ENCODE measurements at places on chromosomes 5 and 9. TPM values are rescaled to one million over a fixed set of nuclear protein-coding genes. Genes with fewer than 3 reads are reported as not detected.

DNA sequence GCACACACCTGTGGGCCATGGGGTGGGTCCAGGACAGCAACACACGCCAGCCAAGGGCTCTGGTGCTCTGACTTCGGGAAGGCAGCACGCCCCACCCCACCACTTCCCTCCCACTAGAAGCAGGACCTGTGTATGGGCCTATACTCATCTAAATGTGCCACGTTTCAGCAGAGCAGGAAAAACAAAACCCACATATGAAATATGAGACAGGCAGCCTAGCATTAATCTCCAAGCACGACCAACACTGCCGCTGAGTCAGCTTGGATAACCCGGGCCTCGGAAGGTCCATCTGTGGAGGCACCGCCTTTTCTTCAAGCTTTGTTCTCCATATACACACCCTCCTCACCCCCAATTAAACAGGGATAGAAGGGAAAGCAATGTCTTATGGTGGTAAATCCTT lies 203.1 kb downstream of the ROR2 start:
- no peak for DNase-seq

DNA sequence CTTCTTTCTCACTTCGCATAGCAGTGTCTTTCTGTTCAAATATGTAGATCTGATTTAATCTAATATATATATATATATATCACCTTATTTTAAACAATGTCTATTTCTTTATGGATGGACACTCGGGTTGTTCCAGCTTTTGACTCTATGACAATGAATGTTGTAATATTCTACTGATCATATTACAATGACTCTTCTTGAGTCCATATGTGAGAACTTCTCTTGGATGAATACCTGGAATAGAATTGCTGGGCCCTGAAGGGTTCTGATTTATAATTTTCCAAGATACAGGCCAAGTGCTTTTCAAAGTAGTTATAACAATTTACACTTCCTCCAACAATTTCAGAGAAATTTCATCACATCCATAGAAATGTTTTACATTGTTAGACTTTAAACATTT lies 28.8 kb downstream of the NTRK2 start:
- no peak for DNase-seq

Gene PCDHGA2
- 6.2 TPM for total RNA-seq

- no peak for DNase-seq
Observed at GRCh38 chr9:76650692-76651091, 113.5 kb upstream of the PCA3 start.

- no peak for DNase-seq
Observed at GRCh38 chr9:122058709-122059108, 34.4 kb downstream of the TTLL11 start.

GRCh38 chr9:124639637-124640036 lies 131.5 kb downstream of the NR6A1 start:
- DNase-seq = no peak

DNA sequence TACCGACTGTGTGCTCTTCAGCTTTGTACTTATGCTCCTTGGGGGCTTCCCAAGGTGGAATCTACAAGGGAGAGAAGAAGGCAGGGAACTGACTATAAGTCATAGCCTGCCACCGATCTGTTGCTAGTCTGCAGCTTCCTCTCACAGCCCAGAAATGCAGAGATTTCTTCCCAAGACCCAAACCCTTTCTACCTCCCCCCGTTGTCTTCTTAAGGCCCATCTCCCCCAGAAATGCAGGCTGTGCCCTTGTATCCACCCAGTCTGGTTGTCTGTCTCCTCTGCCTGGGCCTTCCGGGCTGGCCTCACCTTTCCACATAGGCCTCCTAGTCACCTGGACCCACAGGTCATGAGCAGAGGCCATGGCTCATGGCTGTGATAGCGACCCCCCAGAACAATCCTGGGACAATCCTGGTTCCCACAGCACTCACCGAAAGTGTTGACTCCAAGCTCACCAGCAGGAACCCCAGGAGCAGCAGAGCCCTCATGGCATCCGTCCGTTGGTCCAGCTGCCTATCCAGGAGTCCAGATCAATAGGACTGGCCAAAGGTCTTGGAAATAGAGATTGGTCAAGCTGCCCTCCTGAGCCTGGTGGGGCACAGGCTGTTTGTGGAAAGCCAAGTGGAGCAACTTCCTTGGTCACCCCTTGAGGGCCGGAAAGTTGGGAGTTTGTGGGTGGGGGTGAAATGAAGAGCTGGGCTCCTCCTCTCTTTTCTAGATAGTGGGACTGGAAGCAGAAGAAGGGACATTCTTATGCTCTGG lies at the start of gene F12:
TSS of gene F12 (minus strand) at position 522 of the 759 bp plus-strand sequence. CDS start at position 485, 37 bp downstream.
- DNase-seq = no peak

GRCh38 chr9:135905380-135906258 lies 1.7 kb downstream of the CAMSAP1 start:
- peak; percentile 43 for DNase-seq

- no peak for DNase-seq
Observed at GRCh38 chr9:93270976-93271375, 87.0 kb downstream of the WNK2 start.

DNA sequence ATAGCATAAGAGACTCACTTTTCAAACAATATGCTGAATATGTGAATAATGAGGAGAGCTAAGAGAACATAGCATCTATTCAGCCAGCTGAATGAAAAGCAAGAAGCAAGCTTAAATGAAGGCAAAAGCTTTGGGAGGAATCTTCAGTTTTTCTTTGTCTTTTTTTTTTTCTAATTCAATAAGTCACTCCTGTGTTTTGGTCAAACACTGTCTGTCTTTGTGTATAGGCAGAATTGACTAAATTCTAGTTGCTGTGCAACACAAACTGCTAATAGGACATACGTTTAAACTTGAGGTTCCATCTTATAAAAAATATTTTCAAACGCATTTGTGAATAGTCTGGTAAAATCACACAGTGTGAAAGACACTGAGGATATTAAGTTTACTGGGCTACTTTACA lies 156.9 kb upstream of the KCNN2 start:
- DNase-seq = no peak

DNA sequence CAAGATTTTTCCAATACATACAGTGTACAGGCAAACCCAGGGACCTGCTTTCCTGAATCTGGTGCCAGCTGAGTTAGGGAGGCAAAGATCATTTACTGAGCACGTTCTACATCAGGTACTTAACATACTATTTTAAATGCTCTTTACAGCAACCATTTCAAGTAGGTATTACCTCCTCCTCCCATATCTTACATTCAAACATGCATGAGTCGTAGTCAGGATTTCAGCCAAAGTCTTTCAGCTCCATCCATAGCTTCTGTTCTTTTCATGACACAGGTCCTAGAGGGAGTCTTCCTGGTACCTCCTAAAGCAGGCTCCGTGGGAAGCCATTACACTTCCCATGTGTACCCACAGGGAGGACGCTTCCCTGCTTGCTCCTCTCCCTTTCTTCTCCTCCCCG lies 11.7 kb downstream of the KCNV2 start:
- no peak for DNase-seq

- DNase-seq = peak; percentile 81
Observed at GRCh38 chr5:88883059-88883835, at the start of gene MEF2C. Gene MEF2C (minus strand): TSS chr5:88883184. CDS start chr5:88823788, 59,396 bp downstream.

- DNase-seq = no peak
Observed at GRCh38 chr5:119340597-119341218, 15.1 kb upstream of the TNFAIP8 start.

DNA sequence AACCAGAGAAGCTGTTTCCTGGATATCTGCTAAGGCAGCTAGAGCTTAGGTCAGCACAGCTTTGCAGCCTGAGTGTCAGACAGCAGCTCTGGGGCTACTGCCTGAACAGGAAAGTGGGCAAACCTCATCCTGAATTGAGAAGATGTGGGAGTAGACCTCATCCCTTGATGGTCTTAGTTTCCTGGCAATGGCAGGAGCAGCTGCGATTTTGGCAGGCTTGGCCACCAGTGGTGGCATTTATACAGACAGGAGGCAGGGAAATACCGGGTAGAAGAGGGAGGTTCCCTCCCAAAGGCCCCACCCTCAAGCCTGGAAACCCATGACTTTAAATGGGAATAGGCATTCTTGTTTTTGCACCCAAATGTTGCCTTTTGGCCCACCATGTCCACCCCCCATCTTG lies 69.7 kb downstream of the LIX1 start:
- DNase-seq = no peak

DNA sequence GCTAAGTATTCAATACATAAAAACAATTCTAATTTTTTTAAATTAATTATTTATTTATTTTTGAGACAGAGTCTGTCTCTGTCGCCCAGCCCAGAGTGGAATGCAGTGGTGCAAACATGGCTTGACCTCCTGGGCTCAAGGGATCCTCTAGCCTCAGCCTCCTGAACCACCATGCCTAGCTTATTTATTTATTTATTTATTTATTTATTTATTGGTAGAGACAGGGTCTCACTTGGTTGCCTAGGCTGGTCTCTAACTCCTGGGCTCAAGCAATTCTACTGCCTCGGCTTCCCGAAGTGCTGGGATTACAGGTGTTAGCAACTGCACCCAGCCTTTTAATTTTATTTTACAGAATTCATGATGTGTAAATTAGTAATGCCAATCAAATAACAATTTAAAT lies 33.7 kb upstream of the ZFYVE16 start:
- DNase-seq = no peak

Gene SMIM32
- not detected for total RNA-seq

DNA sequence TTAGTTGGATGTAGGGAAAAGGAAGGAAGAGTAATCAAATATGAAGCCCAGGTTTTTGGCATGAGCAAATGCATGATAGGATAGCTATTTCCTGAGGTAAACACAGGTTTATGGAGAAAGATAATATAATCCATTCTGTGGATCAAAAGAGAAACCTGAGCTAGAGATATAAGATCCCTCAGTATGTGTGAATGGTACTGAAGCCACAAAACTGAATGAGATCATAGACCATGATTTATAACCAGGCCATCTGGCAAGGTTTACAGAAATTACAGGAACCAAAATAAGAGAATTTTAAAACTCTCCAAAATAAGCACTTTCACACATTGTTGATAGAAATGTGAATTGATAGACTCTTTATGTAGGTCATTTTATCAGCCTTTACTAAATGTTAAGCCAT lies 28.7 kb upstream of the ECM2 start:
- no peak for DNase-seq

- no peak for DNase-seq
Observed at GRCh38 chr5:142878638-142879037, 108.5 kb downstream of the ARHGAP26 start.

- no peak for DNase-seq
Observed at GRCh38 chr5:9473624-9474023, 72.3 kb downstream of the SEMA5A start.

DNA sequence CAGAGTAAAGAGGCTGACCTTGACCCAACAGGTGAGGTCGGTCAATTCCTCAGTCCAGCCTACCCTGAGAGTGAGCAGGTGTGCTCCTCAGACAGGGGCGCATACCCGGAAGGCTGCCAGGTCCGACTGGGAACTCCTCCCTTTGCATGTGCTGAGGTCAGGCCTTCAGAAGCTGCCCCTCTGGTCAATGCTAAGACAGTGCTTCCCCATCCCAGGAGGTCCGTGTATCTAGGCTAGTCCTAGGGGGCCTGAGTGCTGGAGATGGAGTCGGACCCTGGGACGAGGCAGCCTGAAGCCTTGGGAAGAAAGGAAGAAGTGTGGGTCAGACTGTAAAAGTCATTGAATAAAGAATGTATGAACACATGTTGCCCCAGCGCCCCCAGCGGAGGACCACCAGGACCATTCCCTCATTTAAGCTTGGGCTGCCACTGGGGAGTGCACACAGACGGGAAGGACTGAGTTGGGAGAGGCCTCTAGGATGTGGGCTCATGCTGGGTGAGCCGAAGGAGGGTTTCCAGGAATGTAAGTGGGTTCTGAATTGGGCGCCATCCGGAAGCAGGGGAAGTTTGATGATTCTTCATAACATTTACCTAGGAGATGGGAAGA lies 41.0 kb upstream of the GFPT2 start:
- DNase-seq = peak; percentile 52

DNA sequence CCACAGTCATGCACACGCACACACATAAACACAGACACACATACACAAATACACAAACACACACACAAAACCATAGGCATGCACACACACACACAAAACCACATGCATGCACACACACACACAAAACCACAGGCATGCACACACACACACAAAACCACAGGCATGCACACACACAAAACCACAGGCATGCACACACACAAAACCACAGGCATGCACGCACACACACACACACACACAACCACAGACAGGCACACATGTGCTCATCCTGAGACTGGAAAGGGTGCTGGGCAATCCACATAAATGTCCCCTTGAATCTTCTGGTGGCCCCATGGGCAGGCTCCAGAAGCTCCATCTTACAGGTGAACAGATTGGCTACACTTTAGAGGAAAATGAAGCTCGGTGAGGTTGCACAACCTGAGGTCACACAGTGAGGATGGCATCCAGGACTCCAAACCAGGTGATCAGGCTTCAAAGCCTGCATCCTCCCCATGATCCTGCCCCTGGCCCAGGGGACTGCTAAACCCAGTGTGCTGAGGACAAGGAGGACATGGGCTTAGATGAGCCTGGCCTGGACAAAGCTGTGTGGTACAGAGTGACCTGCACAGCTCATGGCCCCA lies 144.8 kb downstream of the GADD45G start:
- no peak for DNase-seq

Gene TAF1L
- total RNA-seq = not detected

GRCh38 chr9:134964271-134965055 lies 46.8 kb upstream of the FCN1 start:
- DNase-seq = no peak

DNA sequence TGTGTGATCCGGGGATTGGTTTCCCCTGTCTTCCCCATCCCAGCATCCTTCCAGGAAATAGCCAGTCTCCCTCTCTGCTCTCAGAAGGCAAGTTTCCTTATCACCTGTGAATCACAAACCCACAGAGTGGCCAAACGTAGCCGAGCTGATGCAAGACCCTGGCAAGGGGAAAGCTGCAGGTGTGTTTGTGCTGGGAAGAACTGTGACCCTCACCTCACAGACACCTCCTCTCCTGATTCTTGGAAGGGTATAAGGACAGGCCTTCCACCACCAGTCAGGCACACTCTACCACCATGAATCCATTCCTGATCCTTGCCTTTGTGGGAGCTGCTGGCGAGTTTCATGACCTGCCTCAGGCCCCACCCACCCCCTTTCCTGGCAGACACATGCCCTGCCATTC lies at the start of gene PRSS3:
TSS of gene PRSS3 (plus strand) at position 281 of the 400 bp plus-strand sequence. CDS start at position 294, 13 bp downstream.
- no peak for DNase-seq

GRCh38 chr5:6384856-6385255 lies 6.5 kb upstream of the MED10 start:
- DNase-seq = no peak

Gene SPINK6
- total RNA-seq = not detected

Gene BAAT
- total RNA-seq = not detected

DNA sequence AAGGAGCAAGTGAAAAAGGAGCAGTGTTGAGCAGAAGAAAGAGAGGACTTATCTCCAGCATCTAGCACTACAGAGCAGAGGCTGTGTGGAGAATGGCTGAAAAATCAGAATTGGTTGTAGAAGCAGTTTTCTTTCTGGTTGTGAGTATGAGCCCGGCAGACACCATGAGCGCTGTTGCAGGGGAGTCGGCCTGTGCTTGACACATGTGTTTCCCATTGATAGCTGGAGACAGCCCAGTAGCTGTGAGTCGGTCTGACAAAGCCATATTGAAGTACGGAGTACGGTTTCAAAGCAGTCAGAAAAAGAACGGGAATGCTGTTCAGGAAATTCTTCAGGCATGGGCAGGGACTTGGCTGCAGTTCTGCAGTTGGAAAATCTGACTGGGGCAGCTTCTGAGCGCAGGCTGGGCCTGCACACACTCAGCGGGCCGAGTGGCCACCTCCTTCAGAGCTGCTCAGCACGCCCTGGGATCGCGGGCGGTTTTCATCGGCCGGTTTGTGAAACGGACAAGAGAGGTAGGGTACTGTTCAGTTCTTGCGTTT lies at the start of gene SGCD:
TSS of gene SGCD (plus strand) at position 447 of the 542 bp plus-strand sequence.
- DNase-seq = peak; percentile 84

Gene ADAMTSL2
- total RNA-seq = 1.9 TPM
